ENCODE measurements at places on chromosomes 12 and 14. TPM values are rescaled to one million over a fixed set of nuclear protein-coding genes. Genes with fewer than 3 reads are reported as not detected.

The ALX1 gene
- not detected for total RNA-seq

The HVCN1 gene
- total RNA-seq: 1.3 TPM

The KCNH3 gene
- 0.07 TPM for total RNA-seq

The PLCZ1 gene
- total RNA-seq: not detected

The CD69 gene
- total RNA-seq: not detected

The IFNG-AS1 gene
- not detected for total RNA-seq

The FLVCR2 gene
- 2.2 TPM for total RNA-seq

The NEDD1 gene
- 25.9 TPM for total RNA-seq

The PRB2 gene
- not detected for total RNA-seq

The RCOR1 gene
- 29.8 TPM for total RNA-seq

The CCDC177 gene
- not detected for total RNA-seq

The HEBP1 gene
- total RNA-seq: 13.8 TPM

The DIO3 gene
- not detected for total RNA-seq

The OVCH1 gene
- total RNA-seq: not detected

The KANSL2 gene
- 61.9 TPM for total RNA-seq

The KCNK10 gene
- total RNA-seq: not detected

The SPIC gene
- not detected for total RNA-seq

The GPR33 gene
- total RNA-seq: not detected

The ESPL1 gene
- total RNA-seq: 12.3 TPM

The RBM23 gene
- total RNA-seq: 49.5 TPM

The KCNA1 gene
- not detected for total RNA-seq

The CSRP2 gene
- total RNA-seq: 31.9 TPM

The ADGRD1 gene
- total RNA-seq: not detected

The RD3L gene
- total RNA-seq: not detected

The WNT5B gene
- total RNA-seq: 8.7 TPM

The TMEM121 gene
- total RNA-seq: 4.5 TPM

The MANSC4 gene
- not detected for total RNA-seq

The CCDC198 gene
- total RNA-seq: not detected

The SLCO1A2 gene
- not detected for total RNA-seq

The PPFIBP1 gene
- total RNA-seq: 36.2 TPM

The SIX6 gene
- total RNA-seq: not detected

The ZNF385A gene
- 52.3 TPM for total RNA-seq

The LAG3 gene
- 0.14 TPM for total RNA-seq

The FGD4 gene
- 10.1 TPM for total RNA-seq

The CMA1 gene
- not detected for total RNA-seq

The TDRD9 gene
- 0.74 TPM for total RNA-seq

The BRMS1L gene
- total RNA-seq: 7.0 TPM

The OR4E2 gene
- not detected for total RNA-seq

The TAS2R19 gene
- 0.65 TPM for total RNA-seq

The SERPINA3 gene
- 3.5 TPM for total RNA-seq

The TOMM20L gene
- total RNA-seq: not detected

The CD27 gene
- not detected for total RNA-seq

The RNASE1 gene
- 1.5 TPM for total RNA-seq

The PRIM1 gene
- 21.9 TPM for total RNA-seq

The DCN gene
- 7.9 TPM for total RNA-seq

The RNFT2 gene
- total RNA-seq: 0.14 TPM

The TMEM63C gene
- total RNA-seq: 22.3 TPM

The LMNTD1 gene
- not detected for total RNA-seq

The KRT3 gene
- not detected for total RNA-seq

The LRR1 gene
- total RNA-seq: 21.4 TPM

The SMCO2 gene
- total RNA-seq: not detected
